Fibroblast of upper back skin (primary cell): ENCODE measurements at places on chromosomes 4 and X.

DNA sequence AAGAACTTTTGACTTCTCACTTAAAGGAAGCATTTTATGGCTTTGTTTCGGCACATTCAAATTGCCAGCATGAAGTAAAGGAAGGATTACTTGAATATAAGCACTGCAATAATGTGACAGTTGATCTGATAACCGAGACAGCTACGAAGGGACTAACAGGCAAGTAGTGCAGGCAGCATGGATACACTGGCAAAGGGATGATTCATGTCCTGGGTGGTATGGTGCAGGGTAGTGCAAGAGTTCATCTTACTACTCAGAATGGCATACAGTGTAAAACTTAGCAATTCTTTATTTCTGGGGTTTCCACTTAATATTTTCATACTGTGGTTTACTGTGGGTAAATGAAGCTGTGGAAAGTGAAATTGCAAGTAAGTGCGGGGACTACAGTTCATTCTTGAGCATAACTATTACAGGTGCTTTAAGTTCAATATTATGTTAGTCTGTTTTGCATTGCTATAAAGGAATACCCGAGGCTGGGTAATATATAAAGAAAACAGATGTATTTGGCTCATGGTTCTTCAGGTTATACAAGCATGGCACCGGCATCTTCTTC, 611.8 kb downstream of the SPOCK3 start:
- no peak for DNase-seq

DNA sequence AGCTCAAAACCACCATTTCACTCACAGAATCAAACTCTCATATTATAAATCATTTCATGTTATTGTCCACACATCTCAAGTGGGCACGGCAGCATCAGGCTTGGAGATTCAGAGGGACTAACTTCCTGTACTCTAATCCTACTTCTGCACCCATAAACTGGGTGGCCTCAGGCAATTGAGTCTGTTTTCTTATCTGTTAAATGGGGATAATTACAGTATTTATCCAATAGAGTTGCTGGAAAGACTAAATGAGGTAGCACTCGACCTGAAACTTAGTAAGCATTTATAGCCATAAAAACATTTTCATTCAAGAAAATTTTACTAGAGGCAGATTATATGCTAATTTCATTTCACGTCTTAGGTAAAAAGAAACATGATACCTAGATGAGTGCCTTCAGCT, 13.0 kb downstream of the TBC1D1 start:
- DNase-seq = no peak

DNA sequence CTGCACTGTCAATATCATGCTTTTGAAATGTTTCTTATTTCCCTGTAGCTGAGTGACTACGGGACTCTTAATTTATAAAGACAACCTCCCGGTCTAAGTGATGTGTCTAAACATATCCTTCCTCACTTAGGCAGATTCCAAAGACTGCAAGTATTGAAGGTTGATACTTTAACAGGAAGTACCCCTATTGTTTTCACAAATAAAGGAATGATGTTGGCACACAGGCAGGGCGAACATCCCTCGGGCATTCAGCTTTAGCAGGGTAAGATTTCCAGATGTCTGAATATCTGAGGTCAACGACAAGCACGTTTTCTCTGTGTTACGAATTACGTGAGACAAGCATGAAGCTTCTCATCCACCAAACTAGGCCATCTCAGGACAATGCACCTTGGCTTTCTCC, 638.0 kb upstream of the FRG1 start:
- no peak for DNase-seq

GRCh38 chrX:107826238-107827029, 768 bp downstream of the MID2 start:
- peak; percentile 40 for DNase-seq

- no peak for DNase-seq
Measured at GRCh38 chr4:38734911-38735310, 47.9 kb downstream of the TLR10 start.

GRCh38 chrX:107619885-107620322, 8.4 kb upstream of the PRPS1 start:
- peak; percentile 53 for DNase-seq

DNA sequence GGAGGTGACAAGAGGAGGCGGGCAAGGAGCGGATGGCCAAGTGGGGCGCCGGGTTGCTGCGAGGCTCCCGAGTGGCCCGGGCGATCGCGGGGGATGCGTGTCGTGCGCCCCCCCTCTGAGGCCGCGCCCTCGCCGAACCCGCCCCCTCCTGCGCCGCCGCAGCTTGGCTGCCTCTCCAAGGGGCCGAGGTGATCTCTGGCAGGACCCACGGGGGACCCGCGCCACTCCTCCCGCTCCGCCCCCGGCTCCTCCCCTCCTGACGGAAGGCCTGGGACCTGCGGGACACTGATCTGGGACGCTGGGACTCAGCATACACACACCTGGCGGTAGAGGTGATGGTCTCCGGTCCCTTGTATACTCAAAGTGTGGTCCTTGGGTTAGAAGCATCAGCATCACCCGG, 21.9 kb upstream of the FAM47C start:
- no peak for DNase-seq

DNA sequence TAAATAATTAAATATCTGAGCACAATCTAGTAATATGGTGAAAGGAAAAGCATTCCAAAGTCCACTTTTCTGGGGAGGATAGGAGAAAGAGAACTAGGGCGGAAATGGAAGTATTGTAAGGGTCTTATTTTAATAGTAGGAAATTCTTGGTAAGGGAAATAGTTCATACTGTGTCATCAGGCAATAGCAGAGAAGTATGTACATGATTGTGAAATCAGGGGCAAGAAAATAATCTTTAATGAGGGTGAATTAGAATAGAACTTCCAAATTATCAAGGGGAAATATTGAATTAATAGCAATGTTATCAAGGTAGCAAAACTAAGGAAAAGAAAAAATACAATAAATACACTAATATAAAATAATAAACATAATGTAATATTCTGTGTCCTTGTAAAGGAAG, 14.8 kb downstream of the GIMD1 start:
- DNase-seq = no peak

DNA sequence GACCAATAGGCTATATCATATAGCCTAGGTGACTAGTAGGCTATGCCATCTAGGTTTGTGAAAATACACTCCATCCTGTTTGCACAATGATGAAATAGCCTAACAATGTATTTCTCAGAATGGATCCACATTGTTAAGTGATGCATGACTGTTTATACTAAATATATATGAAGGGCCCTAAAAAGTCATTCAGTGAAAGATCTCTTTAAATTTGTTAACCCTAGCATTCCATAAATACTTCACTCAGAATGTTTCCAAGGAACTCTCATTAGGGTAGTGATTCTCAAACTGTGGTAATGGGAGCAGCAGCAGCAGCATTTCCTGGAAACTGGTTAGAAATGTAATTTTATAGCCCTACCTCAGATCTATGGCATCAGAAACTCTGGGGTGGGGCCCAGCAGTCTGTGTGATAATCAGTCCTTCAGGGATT, 74.9 kb downstream of the PRRG1 start:
- DNase-seq = peak; percentile 75

- DNase-seq = peak; percentile 38
Measured at GRCh38 chrX:9420275-9421265, 44.3 kb upstream of the TBL1X start.

DNA sequence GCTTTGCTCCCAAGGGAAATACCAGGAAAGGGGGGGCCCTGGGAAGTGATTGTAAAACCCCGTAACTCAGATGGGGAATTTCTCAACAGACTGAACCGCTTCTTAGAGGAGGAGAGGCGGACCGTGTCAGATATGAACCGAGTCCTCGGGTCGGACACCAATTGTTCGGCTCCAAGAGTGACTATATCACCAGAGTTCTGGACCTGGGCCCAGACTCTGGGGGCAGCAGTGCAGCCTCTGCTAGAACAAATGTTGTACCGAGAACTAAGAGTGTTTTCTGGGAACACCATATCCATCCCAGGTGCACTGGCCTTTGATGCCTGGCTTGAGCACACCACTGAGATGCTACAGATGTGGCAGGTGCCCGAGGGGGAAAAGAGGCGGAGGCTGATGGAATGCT, 1.0 kb downstream of the PNMA3 start:
- no peak for DNase-seq

DNA sequence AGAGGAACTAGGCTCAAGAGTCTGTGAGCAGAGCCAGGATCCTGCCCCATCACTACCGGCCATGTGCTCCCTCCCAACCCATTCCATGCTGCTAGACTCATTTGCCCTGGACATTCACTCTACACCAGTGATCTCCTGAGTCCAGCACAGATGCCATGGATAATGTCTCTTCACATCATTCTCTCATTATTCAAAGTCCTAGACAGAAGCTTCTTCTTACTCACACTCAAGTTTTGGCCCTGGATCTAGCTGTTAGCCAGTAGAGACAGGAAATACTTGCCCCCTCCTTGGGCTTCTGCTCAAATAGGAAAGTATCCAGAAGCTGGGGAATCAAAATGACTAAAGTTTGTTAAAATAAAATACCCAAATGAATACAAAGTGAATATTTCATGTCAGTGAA, 266.8 kb upstream of the LDB2 start:
- peak; percentile 71 for DNase-seq

DNA sequence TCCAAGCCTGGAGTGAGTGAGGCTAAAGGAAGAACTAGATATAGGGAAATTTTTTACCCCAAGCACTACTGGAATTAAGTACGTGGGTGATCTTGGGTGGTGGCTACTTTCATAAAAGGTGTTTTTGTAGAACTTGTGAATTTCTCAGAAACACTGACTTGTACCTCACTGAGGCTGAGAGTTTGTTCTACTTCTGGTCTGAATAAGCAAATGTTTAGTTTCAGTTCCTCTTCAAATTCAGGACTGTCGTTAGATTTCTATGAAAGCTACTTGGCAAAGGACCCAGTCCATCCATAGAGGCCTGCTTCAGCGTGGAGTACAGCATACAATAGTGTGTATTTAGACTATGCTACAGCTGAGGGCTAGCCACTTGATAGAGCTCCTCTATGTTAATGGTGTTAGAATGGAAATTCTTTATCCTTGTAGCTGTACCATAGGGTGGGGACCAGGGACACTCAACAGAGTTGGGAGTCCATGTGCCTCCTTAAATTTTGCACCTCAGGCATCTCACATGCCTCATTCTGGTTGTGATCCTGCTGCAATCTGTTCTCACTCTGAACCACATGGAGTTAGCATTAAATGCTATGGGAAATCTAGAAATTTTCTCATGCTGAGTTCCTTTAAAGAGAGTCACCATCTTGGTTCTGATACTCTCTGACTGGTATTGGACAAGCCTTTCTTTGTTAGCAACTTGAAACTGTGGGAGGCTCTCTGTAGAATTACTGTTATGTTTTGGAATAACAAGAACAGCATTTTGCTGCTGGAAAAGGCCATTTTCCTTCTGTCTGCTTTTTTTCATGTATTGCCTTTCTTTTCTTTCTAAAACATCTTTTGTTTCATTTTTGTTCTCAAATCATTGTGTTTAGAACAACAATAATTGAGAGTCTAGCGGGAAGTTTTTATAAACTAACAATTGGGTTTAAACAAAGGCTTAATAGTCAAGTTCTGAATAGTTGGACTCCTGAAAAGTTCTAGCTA, 86.8 kb downstream of the PDGFRA start:
- no peak for DNase-seq

- peak; percentile 52 for DNase-seq
Measured at GRCh38 chr4:80255329-80256095, 11.0 kb upstream of the FGF5 start.

DNA sequence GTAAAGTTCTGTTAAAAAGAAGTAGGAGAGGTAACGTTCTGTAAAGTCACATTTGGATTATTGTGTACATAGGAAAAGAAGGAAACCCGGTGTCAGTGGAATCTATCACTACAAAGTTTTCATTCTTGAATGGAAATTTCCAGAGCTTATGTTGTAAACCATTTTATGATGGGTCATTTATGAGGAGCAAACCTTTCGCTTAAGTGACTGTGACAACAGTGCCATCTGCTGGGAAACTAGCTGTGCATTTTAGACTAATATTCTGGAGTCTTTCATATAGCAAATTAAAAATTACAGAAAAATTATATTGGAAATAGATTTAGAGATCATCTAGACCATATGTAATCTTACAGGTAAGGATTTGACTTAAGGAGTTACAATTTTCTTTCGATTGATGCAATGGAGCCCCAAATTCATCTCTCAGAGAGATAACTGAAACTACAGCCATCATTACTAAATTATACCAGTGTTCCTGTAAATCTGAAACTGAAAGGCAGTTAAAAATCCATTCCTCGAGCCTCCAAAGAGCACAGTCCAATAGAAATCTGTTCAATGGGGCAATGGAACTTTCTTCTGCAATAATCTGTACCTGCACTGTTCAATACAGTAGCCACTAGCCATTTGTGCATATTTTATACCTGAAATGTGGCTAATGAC, 26.9 kb downstream of the ASB9 start:
- peak; percentile 48 for DNase-seq

GRCh38 chrX:114905251-114905650, 112.2 kb downstream of the IL13RA2 start:
- no peak for DNase-seq

DNA sequence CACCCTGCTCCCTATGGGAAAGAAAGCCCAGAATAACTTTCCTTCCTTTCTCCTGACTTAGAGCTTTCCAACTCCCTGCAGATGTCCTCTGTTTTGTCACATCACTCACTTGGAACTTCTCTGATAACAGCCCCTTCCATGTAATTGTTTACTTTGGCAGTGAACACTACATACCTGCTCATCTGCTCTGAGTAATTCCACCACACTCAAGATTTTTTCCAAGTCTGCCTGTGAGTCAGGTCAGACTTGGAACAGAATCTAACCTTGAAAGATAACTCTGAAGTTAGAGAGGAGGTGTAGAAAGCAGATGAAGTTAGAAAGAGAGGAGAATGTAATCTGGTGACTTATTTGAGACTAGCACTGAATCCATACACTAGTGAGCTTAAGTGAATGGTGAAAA, 7.4 kb downstream of the MAGEB10 start:
- DNase-seq = peak; percentile 54

DNA sequence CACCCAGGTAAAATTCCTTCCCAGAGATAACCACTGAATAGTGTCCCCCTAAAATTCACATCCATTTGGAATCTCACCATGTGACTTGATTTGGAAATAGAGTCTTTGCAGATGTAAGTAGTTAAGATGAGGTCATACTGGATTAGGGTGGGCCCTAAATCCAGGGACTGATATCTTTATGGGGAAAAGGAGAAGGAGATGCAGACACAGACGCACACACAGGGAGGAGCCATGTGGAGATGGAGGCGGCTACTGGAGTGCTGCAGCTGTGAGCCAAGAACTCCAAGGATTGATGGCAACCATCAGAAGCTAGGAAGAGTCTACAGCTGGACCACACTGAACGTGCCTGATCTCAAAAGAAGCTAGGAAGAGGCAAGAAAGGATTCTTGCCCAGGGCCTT, 96.6 kb upstream of the SRD5A3 start:
- DNase-seq = no peak

- DNase-seq = no peak
Measured at GRCh38 chrX:75546724-75547511, 24.1 kb upstream of the ZDHHC15 start.

DNA sequence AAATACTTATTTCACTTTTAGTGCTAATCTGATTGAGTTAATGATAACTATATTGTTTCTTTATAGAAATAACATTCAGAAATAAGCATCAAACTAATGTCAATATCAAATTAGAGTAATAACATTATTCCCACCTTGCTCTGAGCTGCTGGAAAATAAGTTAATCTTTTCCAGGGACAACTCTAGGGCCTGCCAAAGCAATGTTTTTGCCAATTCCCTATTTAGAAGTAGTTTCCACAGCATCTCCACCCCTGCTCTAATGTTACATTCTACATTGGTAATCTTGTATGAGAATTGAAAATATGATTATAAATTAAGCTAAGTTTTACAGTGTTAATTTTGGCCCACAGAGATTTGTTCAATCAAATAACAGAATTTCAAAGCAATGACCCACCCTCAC, 68.3 kb downstream of the REELD1 start:
- no peak for DNase-seq
